Left renal cortex interstitium (tissue), 4 donors: ENCODE measurements at places on chromosomes 2 and 18. TPM values are rescaled to one million over a fixed set of nuclear protein-coding genes. Genes with fewer than 3 reads are reported as not detected.

- no peak for DNase-seq
These were observed 32.9 kb downstream of the KCNE4 start for GRCh38 chr2:223084873-223085272.

CD302 gene
- polyA plus RNA-seq, result 11.8 TPM

DNA sequence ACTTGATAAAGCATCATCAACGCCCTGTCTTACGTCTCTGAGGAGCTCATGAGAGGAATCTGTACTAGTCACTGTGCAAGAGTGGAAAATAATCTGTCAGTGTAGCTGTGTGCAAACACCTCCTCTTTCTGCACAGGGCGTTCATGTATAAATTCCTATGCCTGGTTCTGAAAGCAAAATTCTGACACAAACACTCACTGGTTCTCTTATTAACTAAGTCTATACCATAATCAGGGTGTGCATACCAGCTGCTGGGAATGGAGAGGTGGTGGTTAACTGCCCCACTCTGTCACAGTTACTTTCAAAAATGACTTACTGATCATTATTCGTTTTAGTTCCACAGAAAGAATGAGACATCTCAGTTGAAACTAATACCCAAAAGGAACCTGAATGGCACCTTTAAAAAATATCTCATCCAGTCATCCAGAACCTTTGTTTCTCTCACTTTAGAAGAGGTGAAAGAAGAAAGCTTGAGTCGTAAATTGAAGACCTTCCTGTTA lies 35.7 kb downstream of the STK39 start:
- no peak for DNase-seq

DNA sequence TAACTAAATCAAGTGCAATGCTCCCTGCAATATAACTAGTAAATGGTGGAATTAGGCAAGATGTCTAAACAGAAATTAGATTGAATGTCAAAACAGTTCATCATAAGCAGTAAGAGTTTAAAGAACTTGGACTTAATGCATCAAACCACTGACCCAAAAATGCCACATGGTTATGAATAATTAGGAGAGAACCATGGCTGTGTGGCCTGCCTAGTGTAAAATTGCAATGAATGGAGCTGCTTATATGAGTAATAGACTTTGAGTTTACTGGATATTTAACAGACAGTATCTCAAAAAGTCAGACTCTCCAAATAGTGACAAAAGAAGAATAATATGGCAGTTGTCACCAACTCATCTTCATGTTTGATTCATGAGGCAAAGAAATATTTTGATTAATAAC lies 101.6 kb upstream of the COL5A2 start:
- no peak for DNase-seq

- DNase-seq, result no peak
These were observed 221.9 kb upstream of the SETBP1 start for GRCh38 chr18:44458777-44459176.

TMEM131 gene
- 42.9 TPM for polyA plus RNA-seq
